ENCODE measurements at places on chromosomes 3 and 15.
A peak's percentile ranks its signal among the peaks of the same experiment; 100 is the strongest.

DNA sequence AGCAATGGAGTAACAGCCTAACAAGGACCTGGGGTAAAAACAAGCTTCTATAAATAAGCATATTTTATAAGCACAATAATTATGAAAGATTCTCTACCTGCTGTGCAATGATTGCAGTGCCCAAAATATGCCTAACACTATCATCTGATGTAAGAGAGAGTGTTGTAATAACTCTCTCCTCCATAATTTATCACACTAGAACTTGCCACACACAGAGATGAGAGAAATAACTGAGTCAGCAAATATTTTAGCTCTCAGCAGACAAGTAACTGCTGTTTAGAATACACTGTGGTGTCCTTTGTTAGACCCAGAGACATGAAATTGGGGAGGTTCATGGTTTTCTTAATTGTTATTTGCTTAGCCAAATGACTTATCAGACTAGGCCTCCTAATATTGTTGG is 105.3 kb upstream of the ACP3 start:
- no peak for DNase-seq

DNA sequence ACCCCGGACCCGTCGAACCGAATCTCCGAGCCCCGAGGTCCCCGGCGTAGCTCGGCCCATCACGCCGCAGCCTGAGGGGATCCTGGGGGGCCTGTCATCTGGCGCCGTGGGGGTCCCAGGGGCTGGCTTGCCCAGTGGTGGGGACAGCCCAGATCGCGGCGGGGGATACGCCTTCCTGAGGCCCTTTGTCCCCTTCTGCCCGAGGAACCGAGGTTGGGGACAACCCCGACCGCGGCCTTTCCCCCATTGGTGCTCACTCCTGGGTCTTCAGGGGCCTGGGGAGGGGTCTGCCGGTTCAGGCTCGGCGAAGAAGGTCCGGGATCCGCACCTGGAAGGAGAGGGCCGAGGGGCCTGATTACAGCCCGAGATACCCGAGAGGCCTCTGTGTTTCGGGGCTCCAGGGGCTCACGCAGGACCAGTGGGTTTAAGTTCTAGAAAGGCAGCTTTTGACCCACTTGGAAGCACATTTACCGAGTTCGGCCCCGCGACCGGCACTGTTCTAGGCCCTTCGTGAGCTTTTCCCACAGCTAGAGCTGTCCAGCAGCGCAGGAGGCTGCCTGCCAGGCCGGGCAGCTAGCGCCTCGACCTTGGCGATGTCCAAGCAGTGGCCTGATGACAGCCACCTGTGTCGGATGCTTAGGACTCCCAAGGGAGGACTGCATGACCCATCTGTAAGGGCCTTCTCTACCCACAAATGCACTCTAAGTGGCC is 504 bp downstream of the ABHD2 start:
- DNase-seq: peak; percentile 89

GRCh38 chr3:100737334-100737733 is 28.0 kb downstream of the TFG start:
- DNase-seq: no peak

DNA sequence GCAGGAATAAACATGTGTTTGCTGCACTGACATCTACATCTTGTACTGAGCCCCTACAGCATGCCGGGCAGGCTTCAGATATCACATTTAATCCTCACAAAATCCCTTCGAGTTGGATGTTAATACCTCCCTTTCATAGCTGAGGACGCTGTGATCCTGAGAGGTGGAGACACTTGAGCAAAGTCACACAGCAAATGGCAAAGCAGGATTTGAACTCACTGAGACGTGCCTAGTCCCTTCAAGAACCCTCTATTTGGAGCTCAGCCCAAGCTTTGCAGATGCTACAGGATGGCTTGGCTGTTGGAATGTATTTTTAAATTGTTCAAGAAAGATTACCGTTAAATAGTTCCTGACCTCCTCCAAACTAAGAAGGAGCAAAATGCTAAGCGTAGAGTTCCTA is 64.6 kb upstream of the SLC6A6 start:
- DNase-seq: peak; percentile 11

- no peak for DNase-seq
Measured at GRCh38 chr15:96170979-96171739, 159.3 kb upstream of the NR2F2 start.

DNA sequence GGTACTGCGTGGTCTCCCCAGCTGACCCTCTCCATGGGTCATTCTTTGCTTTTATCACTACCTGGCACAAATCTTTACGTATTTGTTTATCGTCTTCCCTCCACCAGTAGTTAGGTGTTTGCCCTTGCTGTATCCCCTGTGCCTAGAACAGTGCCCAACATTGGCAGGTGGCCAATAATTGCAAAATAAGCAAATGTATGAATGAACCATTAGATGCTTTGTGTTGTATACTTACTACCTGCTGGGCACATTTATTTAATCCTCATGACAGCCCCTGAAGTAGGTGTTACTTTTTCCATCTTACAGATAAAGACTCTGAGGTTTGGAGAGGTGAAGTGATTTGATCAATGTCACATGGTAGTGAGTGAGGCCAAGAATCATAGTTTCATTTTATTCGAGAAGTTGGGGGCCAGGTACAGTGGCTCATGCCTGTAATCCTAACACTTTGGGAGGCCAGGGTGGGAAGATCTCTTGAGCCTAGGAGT is 2.0 kb upstream of the TWF2 start:
- DNase-seq: no peak

DNA sequence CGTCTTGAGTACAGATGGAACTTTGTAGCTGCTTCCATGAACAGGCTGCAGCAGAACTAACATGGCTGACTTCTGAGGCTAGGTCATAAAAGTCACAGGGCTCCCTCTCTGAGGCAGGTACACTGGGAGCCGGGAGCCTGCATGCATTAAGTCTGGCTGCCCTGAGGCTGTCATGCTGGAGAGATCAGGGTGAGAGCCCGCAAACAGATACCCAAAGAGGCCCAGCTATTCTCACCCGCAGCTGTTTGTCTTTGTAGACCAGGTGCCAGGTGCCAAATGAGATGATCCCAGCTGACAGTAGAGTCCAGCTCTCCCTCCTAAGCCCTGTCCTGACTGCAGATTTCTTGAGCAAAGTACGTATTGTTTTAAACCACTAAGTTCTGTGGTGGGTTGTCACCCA is 8.6 kb upstream of the SLCO3A1 start:
- DNase-seq: no peak

GRCh38 chr15:80998251-80998650 is 2.5 kb upstream of the TLNRD1 start:
- DNase-seq: no peak

DNA sequence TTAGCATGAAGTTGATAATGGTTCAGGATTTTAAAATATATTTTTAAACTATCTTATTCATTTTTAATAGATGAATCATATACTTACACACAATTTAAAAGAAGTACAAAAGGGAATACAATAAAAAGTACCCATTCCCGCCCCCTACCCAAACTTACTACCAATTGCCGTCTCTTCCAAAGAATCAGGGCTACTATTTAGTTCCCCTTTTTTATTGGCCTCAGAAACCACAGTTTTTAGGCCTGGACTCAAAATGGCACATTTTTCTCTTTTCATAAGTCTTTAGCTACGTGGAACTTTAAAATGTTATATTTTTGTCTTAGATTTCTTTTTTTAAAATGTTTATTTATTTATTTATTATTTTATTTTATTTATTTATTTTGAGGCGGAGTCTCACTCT is 18.0 kb downstream of the LRRK1 start:
- DNase-seq: no peak

DNA sequence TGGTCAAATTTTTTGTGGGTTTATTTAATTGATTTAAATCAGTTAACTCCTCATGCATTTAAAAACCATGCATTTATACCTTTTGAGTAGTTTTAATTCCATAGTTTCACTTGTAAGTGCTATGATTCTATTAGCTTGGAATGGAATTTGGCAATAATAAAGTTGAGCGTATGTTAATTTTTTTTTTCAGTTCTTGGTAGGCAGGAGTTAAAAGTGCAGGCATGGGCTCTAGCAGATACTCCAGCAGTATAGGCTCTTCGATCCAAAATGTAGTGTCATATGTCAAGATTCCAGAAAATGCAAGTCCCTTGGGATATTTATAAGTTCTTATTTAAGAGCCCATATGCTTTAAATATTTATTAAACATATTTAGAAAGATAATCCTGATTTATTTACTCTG is 70.3 kb downstream of the LYSMD4 start:
- no peak for DNase-seq

DNA sequence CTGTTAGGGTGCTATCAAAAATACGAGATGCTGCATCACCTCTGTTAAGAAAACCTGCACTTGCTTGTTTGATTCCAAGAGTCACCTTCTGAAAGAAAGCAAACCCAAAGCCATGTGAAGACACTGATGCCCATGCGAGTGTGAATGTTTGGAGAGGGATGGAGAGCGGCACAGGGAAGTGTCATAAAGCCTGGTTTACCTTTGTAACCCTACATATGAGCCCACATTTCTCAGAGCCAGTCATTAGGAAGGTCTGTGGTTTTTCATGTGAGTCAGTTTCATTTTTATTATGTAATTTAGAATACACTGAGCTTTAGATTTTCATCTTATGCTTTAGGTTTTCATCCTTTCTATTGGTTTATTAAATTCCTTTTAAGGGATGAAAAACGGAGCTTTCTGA is 896.8 kb downstream of the ROBO1 start:
- DNase-seq: no peak

DNA sequence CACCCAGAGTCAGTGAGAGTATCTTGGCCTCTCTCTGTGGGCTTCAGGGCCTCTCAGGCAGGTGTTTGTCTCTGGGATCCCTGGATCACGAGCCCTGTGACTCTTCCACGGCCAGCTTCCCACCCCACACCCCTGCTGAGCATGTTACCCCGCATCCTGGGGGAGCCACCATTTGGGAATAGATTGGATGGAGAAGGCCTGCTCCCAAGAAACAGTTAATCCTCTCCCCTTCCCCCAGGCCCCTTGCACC is 15.5 kb upstream of the SRP14 start:
- no peak for DNase-seq

- no peak for DNase-seq
Measured at GRCh38 chr15:35173444-35174118, 88.5 kb upstream of the NANOGP8 start.

DNA sequence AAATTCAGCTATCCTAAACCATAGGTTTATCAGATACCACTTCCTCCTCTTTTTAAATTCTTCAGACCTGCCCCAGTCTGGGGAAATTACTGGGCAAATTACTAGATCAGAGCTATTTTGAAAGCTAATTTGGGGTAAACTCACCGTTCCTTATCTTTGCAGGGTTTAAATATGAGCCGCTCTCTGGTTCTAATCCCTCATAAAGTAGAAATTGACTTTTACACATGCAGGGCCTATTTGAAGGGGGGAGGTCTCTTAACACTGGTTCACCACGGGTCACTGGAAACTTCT is 11.0 kb upstream of the MEIS2 start:
- DNase-seq: no peak

DNA sequence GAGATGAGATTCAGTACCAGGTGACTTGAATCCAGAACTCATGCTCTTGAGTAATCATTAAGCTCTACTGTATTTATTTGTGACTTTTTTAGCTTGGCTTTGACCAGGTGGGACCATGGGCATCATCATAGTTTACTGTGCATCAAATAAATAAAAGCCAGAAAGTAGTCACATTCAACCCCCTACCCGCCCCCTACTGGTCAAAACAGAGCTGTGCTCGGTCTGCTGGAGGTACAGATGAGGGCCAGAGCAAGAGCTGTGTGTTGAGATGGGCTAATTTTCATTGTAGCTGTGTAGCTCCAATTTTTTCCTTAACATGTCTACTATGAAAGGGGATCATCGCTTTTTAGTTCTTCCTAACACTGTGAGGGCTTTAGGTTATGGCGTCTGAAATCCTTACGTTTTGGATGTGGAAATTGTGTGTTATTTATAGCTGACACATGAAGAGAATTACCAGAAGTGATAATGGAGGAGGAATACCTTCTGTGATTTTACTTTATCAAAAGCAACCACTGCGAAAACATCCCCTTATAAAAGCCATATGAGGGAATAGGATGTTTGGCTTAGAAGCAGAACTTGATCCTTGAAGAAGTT is 375.1 kb downstream of the PTPRG start:
- no peak for DNase-seq

DNA sequence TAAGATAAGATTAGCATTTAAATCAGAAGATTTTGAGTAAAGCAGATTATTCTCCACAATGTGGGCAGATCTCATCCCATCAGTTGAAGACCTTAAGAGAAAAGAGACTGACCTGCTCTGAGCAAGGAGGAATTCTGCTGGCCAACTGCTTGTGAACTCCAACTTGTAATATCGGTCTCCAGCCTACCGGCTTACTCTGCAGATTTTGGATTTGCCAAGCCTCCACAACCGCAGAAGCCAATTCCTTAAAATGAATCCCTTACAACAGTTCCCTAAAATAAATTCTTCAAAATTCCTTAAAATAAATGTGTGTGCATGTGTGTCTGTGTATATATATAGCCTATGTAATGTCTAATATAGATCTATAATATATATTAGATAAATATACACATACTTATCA is 107.4 kb upstream of the KLF13 start:
- no peak for DNase-seq

DNA sequence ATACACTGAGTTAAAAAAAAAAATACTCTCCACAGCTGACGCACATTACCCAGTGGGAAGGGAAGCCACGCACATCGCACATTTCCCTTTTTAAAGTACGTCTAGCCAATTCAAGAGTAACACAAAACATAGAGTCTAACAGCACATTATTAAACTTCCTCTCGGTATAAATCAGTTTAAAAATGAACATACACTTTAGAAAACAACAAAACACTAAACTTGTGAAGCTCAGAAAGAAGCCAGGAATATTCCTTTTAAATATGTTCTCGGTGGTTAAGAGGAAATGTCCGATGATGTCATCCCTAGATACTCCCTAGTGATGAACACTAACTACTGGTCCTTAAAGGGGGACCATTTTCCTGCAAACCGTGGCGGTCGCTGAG is 721 bp downstream of the MYEF2 start:
- DNase-seq: no peak

DNA sequence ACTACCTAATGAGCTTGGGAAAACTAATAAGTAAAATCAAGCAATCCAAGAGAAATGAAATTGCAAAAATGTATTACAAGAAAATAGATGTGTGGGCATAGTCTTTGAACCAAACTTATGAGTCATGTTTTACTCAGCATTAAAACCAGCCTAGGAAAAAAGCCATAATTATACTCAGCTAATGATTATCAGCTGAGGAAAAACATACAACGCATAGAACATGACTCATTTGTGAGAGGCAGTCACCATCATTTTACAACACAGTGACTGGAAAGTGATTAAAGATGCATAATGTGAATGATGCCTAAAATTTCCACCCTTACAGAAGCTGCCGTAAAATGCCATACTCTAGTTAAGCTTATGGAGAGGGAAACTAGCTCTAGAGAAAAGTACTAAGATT is 238.0 kb upstream of the EOMES start:
- no peak for DNase-seq
